Stimulated activated CD4-positive, alpha-beta T cell treated with anti-CD3 and anti-CD28 coated beads, Interleukin-1b, Interleukin-23, amount 100 ng/mL, for 1 hour (primary cell): ENCODE measurements at places on chromosomes 13 and 19.

GRCh38 chr19:2387367-2388288 is 27.6 kb downstream of the TMPRSS9 start:
- DNase-seq: no peak

DNA sequence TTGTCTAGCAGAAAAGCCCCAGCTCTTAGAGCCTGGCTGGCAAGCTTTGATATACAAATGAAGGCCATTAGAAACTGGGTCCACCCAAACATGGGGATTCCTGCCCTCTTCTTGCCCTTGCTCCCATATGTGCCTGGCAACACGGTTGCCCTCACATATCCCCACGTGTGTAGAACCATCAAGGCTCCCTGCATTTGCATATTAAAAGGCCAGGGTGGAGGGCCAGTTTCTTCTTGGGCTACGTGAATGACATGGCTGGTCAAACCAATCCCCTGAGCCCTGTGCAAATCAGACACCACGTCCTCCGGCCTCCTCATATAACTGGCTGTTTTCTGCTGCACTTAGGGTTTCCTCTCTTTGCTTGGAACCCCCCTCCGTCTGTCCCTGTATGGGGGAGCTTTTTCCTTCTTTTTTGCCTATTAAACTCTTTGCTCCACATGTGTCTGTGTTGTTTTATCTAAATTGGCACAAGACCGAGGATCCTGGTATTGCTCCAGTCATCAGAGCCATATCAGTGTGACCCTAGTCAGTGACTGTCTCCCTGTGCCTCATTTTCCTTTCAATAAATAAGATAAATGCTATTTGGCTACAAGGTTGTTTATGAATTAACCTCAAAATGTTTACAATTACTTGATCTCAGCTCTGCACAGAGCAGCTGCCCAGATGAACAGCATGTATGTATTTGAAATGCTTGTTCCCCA is 30.3 kb upstream of the CEACAM1 start:
- no peak for DNase-seq

GRCh38 chr19:56015756-56016155 is 29.2 kb downstream of the NLRP5 start:
- no peak for DNase-seq

GRCh38 chr13:104895521-104895920 is 1639.9 kb downstream of the EFNB2 start:
- no peak for DNase-seq

GRCh38 chr13:113058129-113058987 is 47.2 kb upstream of the F7 start:
- DNase-seq: no peak

GRCh38 chr13:100636441-100636840 is 38.2 kb downstream of the TMTC4 start:
- DNase-seq: no peak

GRCh38 chr13:103277959-103278694 is 211.9 kb upstream of the SLC10A2 start:
- no peak for DNase-seq

GRCh38 chr13:52127378-52127777 is 1.5 kb downstream of the NEK5 start:
- DNase-seq: no peak

- no peak for DNase-seq
Observed at GRCh38 chr13:98286799-98287198, 109.7 kb upstream of the RNF113B start.

DNA sequence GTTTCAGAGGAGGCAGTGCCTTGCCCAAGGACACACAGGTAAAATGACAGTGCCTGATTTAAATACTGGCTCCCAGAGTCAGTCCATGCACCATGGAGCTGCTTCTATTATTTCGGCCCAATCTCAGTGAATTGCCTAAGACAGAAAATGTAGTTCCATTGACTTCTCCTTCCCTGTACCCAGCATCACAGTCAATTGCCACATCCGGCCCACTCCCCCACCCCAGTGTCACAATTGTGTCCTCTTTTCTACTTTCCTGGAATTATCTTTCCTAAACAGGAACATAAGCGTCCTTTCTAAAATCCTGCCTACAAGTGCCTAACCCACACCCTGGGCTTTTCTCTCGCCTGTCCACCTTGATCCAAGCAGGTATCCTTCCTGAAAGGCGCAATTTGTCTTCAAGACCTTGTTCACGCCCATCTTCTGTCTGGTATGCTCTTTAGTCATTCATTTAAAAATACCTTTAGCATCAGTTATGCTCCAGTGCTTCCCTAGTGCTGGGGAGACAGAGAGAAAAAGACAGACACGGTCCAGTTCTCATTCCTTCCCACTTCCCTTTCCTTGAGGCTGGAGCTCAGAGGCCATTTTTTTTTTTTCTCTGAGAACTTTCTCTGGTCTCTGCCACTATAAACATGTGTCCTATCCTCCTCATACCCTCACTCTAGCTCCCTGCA is 411.4 kb downstream of the LIG4 start:
- DNase-seq: no peak

DNA sequence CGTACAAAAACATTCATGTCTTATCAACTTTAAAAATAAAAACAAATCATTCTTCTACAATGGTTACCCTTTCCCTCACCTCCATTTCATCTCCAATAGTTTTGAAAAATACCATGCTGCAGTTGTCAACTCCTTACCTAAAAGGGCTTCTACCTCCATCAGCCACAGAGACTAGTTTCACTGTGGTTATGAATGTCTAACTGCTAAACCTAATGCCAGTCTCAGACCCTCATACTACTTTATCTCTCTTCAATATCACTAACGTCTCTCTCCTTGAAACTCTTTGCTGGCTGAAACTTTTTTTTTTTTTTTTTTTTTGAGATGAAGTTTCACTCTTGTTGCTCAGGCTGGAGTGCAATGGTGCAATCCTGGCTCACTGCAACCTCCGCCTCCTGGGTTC is 27.1 kb downstream of the LNX2 start:
- no peak for DNase-seq

GRCh38 chr13:34352958-34353357 is 535.0 kb downstream of the RFC3 start:
- DNase-seq: no peak

GRCh38 chr19:5961969-5962945 is 15.7 kb downstream of the RANBP3 start:
- no peak for DNase-seq

GRCh38 chr13:67763384-67763783 is 533.2 kb upstream of the PCDH9 start:
- DNase-seq: no peak

GRCh38 chr19:31402529-31403316 is 53.5 kb upstream of the TSHZ3 start:
- DNase-seq: no peak

DNA sequence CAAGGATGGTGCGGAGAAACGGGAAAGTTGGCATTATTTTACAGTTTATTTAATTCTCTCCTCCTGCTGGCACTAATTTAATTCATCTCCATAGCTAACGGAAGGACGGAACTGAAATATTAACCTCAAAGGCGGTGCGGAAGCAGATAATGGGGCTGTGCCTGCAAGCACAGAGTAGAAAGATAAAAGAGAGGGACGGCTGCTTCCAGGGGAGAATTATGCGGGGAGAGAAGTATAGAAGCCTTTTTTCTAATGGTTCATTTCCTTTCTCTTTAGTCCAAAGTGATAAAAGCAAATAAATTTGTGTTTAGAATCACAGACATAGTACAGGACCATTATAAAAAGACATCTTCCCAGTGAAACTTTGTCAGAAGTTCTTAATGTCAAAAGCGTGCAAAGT is 34.5 kb upstream of the UQCRFS1 start:
- no peak for DNase-seq

DNA sequence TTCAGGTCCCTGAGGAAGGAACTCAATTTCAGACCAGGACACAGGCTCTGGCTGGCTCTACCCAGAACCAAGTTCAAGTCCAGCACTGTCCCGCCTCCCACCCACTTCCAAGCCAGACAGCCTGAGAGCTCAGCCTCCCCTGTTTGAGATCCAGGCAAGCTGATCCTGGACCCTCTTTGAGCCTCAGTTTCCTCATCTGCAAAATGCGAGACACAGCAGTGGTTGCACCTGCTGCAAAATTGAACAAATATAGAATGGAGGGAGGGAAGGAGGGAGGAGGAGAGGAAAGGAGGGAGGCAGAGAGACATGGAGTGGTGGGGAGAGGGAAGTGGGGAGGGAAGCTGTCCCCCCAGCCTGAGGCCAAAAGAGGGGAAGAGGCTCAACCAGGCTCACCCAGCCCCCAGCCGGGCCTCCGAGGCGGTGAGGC is 751 bp downstream of the TMEM221 start:
- DNase-seq: no peak

DNA sequence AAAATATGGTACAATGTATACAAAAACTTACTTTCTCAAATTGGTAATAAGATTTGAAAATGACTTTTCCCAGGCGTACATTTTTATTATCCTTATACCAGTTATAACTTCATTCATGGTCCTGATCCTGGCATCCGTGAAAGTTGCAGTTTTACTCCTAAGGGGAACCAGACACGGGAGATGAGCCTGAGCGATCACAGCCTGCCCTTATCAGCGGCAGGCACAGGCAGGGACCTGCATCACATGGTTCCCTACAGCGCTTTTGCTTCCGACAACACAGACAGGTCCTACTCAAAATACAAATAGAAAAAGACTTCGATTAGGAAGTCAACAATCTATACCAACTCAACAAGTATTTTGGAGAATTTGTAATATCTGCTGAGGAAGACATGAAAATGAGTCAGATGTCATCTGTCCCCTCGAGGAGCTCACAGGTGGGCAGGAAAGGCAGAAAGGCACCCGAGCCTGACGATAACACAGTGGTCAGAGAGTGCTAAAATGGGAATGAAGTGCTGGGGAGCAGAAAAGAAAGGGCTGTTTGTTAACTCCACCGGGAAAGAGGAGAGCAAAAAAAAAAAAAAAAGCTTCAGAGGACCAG is 93.4 kb downstream of the ABCC4 start:
- DNase-seq: no peak
